ENCODE measurements at places on chromosomes 3 and 15.

DNA sequence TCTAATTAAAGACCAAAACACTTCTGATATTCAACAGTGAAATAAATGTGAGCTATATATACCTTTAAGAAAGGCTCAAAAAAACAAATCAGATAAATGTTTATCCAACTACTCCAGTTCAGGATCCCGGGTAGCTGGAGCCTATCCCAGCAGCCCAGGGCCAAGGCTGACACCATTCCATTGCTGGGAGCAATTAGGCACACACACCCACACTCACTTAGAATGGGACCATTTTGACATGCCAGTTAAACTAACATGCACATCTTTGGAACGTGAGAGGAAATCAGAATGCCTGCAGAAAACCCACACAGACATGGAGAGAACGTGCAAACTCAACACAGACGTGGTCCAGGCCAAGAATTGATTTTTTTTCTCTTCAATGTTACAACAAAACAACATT, 30.0 kb upstream of the PLSCR4 start:
- no peak for DNase-seq

GRCh38 chr3:134453631-134454030, 32.2 kb downstream of the ANAPC13 start:
- DNase-seq = no peak

GRCh38 chr3:5310509-5310908, 123.0 kb downstream of the EDEM1 start:
- DNase-seq = no peak

GRCh38 chr15:59352683-59353082, 20.0 kb downstream of the MYO1E start:
- no peak for DNase-seq

DNA sequence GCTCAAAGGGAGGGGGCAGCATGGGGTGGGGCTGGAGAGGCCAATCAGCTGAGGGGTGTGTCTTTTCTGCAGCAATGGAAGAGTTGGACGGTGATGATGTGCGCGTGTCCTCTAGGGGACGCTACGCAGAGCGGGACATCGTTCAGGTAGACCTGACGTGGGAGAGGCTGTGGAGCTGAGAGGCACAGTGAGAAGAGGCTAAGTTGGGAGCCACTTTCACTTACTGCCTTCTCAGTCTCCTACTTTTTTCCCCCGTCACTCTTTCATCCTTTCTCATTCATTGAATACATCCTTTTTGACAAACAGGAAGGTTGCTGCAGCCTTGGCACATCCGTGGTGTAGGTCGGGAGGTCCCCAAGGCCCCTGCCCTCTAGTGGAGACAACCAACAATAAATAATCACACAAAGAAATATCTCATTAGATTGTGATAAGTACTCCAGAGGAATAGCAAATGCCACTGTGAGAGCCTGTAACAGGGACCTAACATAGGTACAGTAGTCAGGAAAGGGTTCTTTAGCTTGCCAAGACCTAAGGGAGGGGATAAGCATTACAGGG, 4.4 kb upstream of the BRPF1 start:
- DNase-seq = no peak

DNA sequence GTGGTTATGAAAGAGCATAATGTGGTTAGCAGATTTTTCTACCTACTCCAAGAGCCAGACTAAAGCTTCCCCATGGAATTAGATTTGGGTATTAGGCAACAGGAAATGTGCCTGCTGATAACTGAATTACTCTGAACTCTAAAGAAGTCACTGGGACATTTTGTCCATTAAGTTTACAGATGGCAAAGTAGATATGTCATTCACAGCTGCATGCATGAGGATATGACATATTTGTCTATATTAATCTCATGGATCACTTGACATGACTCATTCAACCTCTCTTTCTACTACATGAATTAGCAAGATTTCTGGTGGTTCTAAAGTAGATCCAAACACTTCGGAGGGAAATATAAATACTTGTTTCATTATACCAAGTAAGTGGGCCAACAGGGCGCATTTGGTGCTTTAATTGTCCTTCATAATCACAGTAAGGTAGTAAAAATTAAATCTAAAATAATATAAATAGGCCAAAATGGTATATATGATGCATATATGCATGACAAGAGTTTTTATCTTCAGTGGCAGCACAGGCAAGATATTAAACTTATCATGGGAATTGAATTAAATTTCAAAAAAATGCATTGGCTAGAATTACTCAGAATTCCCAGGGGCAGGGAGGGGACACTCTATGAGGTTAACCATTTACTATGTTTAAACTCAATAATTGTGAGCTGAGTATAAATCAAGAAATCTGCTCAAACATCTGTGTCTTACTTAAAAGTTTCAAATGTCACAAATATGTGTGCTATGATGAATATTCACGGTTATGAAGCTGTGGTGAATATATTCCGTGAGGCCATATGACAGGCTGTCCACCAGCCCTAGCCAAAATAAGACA, 365.3 kb upstream of the KCNMB2 start:
- DNase-seq = peak; percentile 97

GRCh38 chr15:66565741-66566144, at the start of gene LCTL:
LCTL (minus strand) TSS chr15:66565998; CDS start chr15:66565365, 633 bp downstream.
- peak; percentile 52 for DNase-seq

- peak; percentile 71 for DNase-seq
These were observed 3.9 kb downstream of the TMIE start for GRCh38 chr3:46705022-46705530.

DNA sequence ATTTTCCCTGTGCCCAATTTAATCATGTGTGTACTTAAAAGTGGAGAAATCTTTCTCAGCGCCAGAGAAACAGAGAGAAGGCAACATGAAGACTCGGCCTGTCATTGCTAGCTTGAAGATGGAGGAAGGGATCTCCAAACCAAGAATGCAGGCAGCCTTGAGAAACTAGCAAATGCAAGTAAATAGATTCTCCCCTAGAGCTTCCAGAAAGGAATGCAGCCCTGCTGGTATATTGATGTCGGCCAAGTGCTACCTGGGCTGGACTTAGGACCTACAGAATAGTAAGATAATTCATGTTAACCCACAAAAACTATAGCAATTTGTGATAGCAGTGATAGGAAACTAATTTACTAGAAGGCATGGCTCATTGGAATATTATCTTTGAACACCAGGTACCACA, 150.9 kb upstream of the ABI3BP start:
- DNase-seq = no peak

DNA sequence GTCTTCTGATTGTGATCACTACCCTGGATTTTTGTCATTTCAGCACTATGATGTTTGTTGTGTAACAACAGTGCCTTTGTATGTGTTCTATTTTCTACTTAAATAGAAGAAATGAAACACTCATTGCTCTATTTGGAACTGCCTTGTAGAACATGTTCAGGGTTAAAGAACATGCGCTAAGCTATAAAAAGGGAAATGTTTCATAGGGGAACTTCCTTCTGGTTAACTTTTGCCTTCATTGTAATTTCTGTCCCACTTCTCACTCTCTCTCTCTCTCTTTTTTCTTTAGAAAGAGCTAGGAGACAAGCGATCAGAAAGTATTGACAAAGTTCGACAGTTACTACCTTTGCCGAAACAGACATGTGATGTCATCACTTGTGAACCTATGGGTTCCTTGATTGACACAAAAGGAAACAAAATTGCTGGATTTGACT, at the start of gene P2RY12:
Gene P2RY12, minus strand, starts transcription at position 13 of the 434 bp plus-strand sequence. CDS start 45,908 bp downstream, outside the sequence.
- DNase-seq = no peak

- peak; percentile 77 for DNase-seq
These were observed 359.7 kb upstream of the ROPN1 start for GRCh38 chr3:124351430-124352148.

GRCh38 chr3:172321035-172321434, 127.2 kb downstream of the GHSR start:
- DNase-seq = peak; percentile 50

DNA sequence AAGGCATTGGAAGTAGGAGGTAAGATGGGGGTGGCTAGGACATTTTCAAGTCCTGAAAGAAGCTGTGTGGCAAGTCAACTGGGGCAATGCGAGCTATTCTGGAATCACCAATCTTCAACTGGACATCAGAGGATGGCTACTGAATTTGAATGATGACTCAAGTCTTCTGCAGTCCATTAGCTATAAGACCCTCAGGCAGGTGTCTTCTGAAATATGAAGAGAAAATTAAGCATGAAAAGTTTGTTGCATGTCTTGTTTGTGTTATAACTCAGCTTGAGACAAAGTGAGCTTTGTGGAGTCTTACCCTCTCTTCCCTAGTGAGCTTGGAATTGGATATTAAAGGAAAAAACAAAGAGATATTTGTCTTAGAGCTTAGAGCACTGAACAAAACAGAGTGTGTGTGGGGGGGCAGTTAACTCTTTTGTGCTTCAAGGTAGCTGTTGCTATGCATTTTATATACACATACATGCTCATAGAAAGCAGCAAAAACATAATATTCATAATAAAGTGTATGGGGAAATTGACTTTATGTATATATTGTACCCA, 979.1 kb downstream of the MCTP2 start:
- DNase-seq = no peak
